ENCODE measurements at places on chromosomes 2 and 18. TPM values are rescaled to one million over a fixed set of nuclear protein-coding genes. Genes with fewer than 3 reads are reported as not detected.
A peak's percentile ranks its signal among the peaks of the same experiment; 100 is the strongest.

DNA sequence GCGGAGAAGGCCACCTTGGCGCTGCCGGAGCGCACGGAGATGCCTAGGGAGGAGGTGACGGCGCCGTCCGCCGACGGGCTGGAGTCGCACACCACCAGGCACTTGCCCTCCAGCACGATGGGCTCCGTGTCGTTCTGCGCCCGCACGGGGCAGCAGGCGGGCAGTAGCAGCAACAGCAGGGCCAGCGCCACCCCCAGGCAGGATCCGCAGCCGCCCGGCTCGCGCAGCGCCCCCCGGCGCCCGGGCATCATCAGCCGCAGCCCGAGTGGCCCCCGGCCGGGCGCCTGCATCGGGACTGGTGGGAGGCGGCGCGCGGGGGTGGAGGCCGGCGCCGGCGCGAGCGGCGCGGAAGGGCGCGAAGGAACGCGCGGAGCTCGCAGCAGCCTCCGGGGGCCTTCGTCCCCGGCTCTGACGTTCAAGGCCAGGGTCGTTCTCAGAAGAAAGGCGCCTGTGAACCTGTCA, 2.2 kb downstream of the CBLN2 start:
- no peak for DNase-seq

The LYPD6B gene
- total RNA-seq, result not detected

DNA sequence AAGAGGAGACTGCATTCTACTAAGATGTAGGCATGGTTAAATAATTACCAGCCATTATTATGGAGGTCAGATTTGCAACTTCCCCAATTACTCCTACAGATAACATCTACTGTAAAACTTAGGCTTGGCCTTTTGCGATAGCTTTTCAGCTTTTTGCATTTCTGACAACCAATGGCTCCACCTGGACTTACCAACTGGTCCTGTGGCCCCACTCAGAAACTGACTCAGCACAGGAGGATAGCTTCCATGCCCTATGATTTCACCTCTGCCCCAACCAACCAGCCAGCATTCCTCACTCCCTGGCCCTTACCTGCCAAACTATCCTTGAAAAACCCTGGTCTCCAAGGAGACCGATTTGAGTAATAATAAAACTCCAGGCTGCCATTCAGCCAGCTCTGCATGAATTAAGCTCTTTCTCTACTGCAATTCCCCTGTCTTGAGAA, 28.2 kb downstream of the TUBB6 start:
- DNase-seq, result no peak

DNA sequence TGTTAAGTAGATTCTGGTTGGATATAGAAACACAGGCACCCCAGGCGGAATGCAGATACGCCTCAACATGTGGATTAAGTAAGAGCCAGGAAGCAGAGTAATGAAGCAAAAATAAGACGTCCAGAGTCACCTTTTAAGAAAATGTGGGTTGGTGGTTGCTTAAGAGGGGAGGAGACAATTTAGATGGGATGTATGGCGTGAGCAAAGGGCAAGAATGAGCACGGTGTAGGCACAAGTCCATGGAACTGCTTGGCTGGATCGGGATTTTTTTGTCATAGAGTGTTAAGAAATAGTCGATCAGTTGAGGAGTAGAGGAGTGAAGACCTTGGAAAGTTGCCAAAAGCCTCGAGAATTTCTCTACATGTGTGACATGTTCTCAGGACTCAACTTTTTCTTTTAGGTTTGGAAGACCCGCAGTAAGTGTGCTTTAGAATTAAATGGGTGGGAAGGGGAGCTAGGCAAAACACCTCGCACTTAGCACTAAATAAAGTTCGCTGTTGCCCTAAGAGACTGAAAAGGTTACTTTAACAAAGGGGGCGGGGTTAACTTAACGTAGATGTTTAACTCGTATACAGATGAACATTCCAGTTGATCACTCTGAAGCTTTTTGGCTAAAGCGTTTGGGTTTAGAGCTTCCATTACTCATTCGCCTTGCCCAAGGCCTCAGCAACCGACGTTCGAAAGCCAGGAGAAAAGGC, 716 bp upstream of the SLC39A10 start:
- peak; percentile 59 for DNase-seq

DNA sequence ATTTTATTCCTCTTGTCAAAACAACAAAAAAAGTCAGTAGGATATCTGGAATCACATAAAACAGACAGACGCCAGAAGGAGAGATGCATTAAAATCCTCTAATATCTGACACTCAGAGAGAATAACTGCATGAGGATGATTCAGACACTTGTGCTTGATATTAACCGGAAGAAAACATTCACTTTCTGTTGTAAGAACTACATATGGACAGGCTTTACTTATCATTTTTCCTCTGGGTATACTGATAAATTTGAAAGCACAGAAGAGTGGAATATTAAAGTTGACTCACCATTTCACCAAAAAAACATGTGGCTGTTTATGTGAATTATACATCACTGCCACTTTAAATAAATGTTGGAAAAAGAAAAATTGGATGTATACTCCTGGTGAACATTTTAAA, 589.1 kb upstream of the CDH2 start:
- DNase-seq, result no peak

The TDRD15 gene
- not detected for total RNA-seq

The FBXO36 gene
- total RNA-seq, result 0.71 TPM
